H54 (cell line): ENCODE measurements at places on chromosomes 4 and X.

- DNase-seq, result no peak
Observed at GRCh38 chrX:124829930-124830329, 483.6 kb downstream of the SH2D1A start.

DNA sequence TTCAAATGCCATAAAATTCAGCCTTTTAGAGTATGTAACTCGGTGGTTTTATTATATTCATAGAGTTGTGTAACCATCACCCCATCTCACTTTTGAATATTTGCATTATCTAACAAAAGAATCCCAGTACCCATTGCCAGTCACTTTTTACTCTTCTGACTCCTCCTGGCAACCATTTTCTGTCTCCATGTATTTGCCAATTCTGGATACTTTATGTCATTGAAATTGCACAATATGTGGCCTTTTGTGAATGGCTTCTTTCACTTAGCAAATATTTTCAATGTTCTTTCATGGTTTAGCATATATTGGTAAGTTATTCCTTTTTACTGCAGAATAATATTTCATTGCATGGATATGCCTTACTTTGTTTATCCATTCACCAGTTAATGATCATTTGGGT, 79.9 kb downstream of the SLIT2 start:
- DNase-seq, result no peak

- DNase-seq, result no peak
Observed at GRCh38 chrX:70255452-70255851, 4.6 kb downstream of the P2RY4 start.

- no peak for DNase-seq
Observed at GRCh38 chrX:69088171-69088938, 76.9 kb downstream of the PJA1 start.

- DNase-seq, result no peak
Observed at GRCh38 chr4:159071969-159072765, 30.7 kb upstream of the RAPGEF2 start.

DNA sequence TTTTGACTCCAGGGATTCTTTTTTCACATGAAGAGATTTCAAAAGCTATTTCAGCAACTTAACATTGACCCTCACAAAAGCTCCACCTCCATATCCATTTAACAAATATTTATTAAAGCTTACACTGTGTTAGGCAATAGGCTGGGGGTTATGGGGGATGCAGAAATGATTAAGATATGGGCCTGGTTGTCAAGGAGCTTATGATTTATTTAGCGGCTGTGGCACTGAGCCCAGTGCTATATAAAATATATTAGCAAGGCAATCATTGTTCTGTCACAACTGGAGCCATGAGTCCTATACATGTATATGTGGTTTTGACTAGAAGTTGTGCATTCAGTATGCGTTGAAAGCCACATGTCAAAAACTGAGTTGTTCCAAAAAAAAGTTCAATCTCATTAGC, 131.1 kb downstream of the GPC3 start:
- DNase-seq, result no peak

DNA sequence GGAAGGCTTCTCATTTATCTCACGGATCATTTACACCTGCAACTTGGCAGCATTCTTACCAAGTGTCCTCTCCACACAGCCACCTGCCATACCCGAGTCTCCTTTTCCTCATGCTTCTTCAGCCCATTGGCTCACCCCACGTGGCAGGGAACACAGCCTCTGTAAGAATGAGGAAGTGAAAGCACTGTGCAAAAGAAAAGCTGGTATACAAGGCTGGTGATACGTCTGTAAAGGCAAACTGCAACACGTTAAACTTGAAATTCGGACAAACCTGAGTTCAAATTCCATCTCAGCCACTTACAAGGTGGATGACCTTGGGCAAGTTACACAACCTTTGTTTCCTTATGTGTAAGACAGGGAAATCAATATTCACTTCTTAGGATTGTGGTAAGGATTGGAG, 164.0 kb upstream of the RASGEF1B start:
- no peak for DNase-seq

DNA sequence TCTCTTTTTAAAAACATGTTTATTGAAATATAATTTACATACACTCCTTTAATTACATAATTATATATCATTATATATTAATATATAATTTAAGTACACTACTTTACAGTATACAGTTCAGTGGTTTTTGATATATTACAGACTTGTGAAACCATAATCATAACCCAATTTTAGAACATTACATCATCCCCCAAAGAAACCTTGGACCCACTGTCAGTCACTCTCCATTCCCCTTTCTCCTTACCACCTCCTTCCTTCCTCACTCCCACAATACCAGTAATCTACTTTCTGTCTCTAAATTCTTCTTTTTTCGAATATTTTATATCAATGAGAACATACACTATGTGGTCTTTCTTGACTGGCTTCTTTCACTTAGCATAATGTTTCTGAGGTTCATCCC, 17.9 kb upstream of the EXOSC9 start:
- DNase-seq, result no peak

GRCh38 chr4:26061248-26061986, 147.4 kb downstream of the SMIM20 start:
- DNase-seq, result peak; percentile 25

DNA sequence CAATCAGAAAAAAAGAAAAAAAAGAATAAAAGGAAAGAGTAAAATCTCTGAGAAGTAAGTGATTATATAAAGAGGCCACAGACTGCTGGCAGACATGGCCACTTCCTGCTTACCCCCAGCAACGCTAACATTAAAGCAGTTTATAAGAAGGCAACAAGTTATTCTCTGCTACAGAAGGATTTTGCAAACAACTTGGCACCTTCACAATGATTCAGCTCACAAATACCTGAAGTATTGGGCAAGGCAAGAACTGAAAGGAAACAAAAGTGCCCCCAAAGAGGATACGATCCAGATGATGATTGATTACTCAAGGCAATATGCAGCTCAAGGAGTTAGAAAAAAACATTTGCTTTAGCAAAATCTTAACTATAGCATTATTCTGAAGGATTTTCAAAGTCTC, 718.8 kb downstream of the KLHL13 start:
- no peak for DNase-seq
